Activated naive CD4-positive, alpha-beta T cell treated with anti-CD3 and anti-CD28 coated beads for 36 hours (primary cell): ENCODE measurements at places on chromosomes 7 and 10. TPM values are rescaled to one million over a fixed set of nuclear protein-coding genes. Genes with fewer than 3 reads are reported as not detected.

NPS gene
- total RNA-seq, result not detected

DNA sequence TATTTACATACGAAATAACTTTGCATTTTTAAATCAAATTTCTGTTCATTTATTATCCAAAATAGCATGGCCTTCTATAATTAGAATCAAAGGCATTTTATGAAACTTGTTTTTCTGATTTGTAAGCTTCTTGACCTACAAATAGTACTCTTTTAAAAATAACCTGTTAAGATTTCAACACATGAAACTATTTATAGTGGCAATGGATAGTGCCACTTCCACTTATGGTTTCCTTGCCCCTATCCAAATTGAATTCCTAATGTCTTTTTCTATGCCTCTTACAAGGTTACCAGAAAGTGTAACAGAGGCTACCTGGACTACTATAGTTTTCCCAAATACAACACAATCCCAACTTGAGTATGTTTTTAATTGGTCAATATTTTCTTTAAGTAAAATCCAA is 263.5 kb downstream of the SEMA3D start:
- DNase-seq, result no peak

GRCh38 chr7:154503962-154504550 is 451.9 kb downstream of the DPP6 start:
- no peak for DNase-seq

DNA sequence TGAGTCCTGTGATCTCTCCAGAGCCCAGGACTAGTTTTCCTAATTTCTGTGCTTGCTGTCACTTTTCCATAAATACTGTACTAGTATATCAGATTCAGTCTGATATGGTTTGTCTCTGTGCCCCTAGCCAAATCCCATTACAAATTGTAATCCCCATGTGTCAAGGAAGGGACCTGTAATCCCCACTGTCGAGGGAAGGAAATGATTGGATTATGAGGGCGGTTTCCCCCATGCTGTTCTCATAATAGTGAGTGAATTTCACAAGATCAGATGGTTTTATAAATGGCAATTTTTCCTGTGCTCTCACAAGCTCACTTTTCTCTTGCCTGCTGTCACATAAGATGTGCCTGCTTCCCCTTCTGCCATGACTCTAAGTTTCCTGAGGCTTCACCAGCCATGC is 54.8 kb upstream of the IFRD1 start:
- no peak for DNase-seq

DNA sequence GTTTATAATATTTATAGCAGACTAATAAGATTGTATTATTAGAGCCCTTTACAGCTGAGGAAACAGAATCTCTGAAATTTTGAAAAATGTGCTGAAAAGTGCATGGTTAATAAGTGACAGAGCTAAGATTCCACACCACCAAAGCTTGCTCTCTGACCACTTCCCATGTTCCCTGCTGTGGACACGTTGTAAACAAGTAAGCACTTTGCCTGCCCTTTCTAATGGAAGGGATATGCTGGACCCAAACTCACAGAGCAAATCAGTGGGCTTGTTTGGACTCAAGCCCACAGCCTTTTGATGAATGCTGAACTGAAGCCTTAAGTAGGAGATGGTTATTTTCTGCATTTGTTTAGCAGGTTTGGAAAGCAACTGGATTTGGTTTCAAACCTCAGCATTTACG is 214.0 kb upstream of the TMEM72 start:
- DNase-seq, result no peak

- DNase-seq, result no peak
Measured at GRCh38 chr10:21171936-21172541, 274.9 kb upstream of the NEBL start.

DNA sequence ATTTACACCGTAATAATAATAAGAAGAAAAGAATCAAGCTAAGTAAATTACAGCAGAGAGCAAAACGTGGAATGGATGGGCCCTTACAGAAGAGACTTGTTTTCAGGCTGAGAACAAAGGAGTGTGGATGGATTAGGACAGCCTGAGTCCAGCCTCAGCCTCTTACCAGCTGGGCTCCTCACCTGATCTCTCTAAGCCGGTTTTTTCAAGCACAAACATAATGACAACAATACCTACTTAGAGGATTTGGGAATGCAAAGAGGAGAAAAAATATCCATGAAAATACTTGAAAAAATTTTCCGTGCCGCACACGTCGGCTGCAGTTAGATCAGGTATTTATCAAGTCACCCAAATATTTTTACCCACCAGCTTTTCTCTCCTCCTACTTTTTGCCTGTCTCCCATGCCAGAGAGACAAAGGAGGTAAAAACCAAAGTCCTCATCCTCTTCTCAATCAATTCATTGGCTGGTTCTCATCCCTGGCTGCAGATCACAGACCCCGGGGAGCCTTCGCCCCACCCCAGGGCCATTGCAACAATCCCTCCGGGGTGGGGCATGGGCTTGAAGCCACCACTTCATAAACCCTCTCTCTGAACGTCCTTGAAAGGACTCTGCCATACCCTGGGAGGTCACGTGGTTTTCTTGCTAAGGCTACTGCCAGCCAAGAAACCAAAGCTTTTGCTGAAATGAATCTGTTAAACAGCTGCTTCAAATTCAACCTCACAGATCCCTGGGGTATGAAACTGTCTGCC is 29.7 kb upstream of the GTF2I start:
- DNase-seq, result no peak

DNA sequence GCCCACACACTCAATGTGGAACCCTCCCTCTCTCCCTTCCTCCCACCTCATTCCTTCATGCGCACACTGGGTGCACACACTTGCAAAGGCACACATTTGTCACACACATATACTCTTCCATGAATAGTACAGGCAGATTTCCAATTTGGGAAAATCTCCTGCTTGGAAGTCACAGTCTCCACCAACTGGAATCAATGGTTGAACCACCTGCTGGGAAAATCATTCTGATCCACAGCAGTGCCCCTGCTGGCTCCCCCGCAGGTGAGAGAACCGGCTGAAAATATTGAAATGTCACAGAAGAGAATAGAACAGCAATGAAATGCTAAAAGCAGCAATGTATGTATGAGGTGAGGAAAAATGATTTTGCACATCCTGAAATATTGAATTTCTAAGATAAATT is 232.7 kb downstream of the ADAM12 start:
- DNase-seq, result no peak

GRCh38 chr7:6205971-6206660 is 66.3 kb downstream of the CYTH3 start:
- DNase-seq, result no peak

DNA sequence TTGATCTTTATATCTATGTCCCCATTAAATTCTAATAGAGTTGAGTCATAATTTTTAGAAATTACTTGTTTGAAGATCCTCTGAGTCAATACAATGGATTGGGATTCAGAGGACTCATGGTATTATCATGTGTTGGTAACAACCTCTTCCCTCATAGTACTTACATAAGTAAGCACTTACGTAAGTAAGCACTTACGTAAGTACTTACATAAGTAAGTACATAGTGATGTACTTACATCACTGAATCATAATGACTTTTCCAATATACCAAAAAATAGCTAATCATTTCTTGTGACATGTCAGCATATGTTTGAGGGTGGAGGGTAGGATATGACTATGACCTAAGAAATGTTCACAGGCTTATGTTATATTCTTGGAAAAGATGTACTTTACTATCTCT is 740.5 kb downstream of the SORCS1 start:
- DNase-seq, result no peak

NKX6-2 gene
- total RNA-seq, result not detected

CPEB3 gene
- total RNA-seq, result 1.0 TPM

PNLIP gene
- total RNA-seq, result not detected

DNA sequence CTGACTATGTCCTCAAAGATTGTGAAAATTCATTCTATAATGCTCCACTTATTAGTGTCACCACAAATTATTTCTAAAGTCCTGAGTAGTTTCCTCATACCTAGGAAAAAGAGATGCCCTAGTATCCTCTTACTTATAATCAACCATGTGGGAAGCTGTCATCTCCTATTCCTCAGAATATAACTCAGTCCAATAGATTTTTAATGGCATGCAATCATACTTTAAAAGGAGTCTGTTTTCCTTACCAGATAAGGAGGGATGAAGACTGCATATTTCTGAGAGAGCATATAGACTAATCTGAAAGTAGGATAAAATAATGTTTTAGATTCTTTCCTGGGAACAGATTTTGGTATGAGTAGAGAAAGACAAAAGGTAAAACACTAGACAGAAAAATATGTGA is 727.7 kb upstream of the GRM3 start:
- no peak for DNase-seq

- no peak for DNase-seq
Measured at GRCh38 chr10:89518876-89519842, 16.2 kb downstream of the SLC16A12 start.

DNA sequence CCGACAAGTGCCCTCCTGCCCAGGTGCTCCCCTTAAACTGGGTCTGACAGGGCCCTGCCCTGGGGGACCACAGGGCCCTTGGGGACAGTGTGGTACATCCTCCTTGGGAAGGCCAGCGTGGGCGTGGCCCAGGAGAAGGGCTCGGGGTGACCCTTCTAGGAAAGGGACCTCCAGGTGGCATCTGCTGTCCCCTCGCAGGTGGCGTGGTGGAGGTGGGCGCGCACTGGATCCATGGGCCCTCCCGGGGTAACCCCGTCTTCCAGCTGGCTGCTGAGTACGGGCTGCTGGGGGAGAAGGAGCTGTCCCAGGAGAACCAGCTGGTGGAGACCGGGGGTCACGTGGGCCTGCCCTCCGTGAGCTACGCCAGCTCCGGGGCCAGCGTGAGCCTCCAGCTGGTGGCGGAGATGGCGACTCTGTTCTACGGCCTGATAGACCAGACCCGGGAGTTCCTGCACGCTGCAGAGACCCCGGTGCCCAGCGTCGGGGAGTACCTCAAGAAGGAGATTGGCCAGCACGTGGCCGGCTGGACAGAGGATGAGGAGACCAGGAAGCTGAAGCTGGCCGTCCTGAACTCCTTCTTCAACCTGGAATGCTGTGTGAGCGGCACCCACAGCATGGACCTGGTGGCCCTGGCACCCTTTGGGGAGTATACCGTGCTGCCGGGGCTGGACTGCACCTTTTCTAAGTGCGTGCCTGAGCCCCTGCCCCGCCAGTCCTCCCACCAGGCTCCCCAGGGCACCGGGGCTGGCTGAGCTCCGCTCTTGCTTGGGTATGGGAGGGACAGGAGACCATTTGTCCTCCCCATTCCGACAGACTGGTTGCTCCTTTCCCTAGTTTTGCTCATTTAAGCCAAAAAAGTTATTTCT is 972 bp downstream of the PAOX start:
- DNase-seq, result no peak

NPY gene
- not detected for total RNA-seq

DNA sequence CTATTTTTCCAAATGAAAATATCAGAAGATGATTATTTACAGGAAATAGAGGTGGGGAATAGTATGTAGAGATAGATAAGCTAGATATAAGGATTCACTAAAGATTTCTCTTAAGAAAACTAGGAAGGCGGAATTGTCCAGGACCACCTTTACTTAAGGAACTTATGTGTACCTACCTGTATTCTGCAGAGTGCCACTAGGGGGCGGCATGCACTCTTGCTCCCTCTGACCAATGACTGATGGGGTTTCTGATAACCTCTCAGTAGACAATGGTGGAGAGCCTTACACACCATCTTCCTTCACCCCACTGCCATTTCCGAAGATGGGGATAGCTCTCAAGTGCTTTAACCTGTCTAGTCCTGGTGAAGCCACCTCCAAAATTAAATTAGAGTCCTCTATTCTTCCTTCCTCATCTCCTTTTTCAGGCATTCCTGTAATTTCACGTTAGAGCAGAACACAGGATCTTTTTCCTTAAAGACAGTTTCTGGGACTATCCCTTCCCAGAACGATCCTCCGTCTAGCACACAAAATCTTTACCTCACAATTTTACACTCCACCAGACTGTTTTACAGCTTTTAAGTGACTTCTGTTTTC is 453.1 kb downstream of the SORCS1 start:
- DNase-seq, result peak; percentile 66

CDC123 gene
- total RNA-seq, result 117 TPM

- no peak for DNase-seq
Measured at GRCh38 chr7:46257761-46258448, 336.8 kb upstream of the IGFBP3 start.

- no peak for DNase-seq
Measured at GRCh38 chr7:39594988-39595620, 28.3 kb upstream of the RALA start.

LEP gene
- not detected for total RNA-seq

SLC13A1 gene
- not detected for total RNA-seq

SPAM1 gene
- total RNA-seq, result not detected

PLAU gene
- total RNA-seq, result 0.26 TPM

- peak; percentile 25 for DNase-seq
Measured at GRCh38 chr10:9302140-9302746, 1247.8 kb downstream of the GATA3 start.

EPO gene
- not detected for total RNA-seq
